ENCODE measurements at places on chromosomes 11 and 22.

GRCh38 chr11:70134490-70134889 lies 56.4 kb downstream of the ANO1 start:
- no peak for DNase-seq

- DNase-seq: no peak
These were observed 29.2 kb downstream of the METTL15 start for GRCh38 chr11:28137366-28137765.

- DNase-seq: no peak
These were observed 77.9 kb upstream of the WNT11 start for GRCh38 chr11:76284161-76284560.

DNA sequence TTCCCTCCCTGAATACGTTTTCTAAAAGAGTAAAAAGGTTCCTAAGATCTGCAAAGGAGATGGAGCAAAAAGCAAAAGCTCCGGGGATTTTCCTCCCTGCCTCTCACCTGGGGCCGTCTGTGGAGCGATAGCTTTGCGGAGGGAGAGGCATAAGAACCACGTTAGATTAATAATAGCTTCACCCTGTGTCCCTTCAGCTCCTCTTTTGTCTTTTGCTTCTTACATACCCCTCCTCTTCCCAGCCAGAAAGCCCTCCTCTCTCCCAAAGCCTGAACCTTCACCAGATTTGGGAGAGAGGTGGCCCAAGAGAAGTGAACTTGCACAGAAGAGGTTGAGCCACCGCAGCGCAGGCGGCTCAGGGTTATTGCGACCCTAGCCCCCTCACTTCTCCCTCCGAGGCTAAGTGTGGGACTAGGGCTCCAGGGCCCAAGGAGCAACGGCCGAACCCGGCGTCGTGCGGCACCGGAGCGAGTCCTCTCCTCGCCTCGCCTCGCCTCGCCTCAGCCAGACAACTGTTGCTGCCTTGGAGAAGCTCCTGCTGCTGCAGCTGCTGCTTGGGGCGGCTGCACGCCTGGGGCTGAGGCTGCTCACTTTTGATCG lies 97.6 kb upstream of the HSD17B12 start:
- no peak for DNase-seq

DNA sequence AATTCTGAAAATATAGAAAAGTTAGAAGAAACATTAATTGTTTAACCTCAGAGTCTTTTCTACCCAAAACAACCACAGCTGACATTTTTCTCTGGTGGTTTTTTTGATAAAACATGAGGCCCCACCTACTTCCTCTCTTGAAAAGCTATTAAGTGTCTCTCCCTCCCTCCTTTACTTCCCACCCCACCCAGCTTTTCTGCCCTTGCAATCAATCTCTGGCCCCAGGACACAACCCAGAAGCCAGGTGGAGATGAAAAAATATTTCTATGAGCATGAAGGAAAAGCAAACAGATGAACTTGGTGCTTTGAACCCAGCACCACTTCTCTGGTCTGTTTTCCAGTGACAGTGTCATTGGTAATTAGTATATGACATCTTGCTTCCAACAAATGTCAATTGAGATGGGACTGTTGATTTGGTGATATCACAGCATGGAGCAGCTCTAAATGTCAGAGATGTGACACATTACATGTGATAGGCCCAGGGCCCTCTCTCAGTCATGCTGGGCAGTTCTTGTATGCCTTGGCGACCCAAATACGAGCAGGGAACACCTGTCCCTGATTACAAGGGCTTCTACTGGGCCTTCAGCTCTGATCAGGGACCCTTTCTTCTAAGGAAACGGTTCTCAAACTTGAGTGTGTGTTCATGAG lies 23.9 kb upstream of the TMPRSS13 start:
- no peak for DNase-seq

DNA sequence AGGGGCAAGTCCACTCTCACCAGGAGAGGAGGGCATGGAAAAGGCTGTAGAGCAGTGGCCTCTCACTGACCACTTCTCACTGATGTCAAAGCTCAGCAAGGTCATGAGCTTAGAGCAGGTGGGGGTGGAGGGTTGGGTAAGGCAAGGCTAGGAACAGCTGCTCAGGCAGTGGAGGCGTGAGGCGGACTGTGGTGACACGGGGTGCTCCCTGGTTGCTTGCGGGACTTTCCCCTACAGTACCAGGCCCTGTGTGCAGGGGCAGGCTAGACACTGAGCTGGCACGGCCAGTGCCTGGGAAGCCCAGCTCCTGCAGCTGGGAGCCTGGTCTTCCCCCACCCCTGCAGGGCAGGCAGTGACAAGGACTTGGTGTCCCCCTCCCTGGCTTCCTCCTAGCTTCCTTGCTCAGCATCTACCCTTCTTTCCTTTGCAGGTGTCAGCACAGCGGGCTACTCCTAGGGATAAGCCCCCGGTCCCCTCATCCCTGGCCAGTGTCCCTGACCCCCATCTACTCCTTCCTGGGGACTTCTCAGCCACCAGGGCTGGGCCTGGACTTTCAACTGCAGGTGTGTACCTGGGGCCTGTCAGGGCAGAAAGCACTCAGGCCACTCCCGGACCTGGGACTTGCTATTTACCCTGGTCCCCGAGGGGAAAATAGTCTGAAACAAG lies 45.6 kb downstream of the PISD start:
- no peak for DNase-seq

DNA sequence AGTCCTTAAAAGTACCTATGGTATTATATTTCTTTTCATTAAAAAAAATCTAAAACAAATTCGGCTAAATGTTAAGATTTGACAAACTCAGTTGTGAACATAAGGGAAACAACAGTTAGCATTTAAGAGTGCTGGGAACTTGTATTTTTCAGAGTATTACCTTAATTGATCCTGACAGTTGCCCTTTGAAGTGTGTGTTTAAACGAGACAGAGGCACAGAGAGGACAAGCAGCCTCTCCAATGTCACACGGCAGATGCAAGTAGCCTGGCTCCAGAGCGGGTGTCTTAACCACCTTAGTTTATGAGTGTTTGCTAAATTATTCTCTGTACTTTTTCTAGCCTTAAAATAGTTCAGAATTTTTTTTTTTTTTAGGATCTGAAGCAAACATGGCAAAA lies 80.9 kb downstream of the TIMP3 start:
- no peak for DNase-seq

DNA sequence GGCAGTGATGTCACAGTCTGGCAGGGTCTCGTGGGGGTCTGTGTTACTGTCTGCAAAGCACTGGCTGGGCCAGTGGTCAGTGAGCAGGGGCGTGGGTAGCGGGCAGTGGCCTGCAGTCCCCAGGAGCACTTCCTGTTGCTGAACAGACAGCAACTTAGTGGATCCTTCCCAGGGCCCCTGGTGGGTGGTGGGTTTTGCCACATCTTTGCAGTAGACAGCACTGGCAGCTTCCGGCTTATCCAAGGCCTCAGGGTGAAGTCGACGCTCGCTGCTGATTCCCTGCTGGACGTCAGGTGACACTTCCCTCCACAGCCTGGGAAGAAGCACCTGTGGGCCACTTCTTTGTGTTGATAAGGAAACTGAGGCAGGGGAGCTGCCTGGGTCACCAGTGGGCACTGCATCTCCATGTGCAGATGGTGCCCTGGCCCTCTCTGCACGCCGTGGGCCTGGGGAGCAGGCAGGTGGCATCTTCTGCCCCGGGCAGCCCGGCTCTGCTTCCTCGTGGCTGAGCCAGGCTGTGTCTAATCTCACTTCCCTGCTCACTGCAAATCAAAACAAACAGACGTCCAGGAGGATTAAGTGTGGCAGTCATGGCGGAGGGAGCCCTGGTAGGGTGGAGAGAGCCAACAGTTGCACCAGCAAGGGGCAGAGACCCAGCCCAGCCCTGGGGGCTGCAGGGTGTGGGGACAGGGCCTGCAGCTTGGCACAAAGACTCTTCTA lies 79.8 kb downstream of the KCNQ1 start:
- DNase-seq: no peak

DNA sequence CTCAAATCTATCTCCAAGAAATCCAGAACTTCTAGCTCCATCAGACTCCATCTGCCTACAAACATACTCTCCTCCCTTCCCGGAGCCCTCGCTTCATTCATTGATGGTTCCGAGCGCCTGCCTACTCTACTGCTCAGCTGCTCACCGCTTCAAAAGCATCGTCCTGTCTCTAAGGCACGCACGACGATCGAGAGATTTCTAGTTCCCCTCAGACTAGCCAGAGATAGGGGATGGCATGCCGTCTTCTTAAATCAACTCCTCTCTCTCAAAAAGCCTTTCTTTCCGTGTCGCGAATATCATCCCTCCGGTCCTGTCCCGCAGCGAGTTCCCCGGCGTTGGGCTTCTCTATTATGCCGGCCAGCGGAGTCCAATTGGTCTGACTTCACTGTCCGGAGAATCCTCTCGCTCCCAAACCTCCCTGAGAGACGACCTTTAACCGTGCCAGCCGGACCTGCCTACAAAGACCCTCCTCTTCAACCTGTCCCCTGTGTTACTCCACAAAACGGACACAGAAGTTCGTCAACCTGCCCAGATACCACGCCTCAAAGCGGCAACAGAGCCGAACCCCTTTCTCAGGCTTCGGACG lies 592 bp downstream of the EEF1G start:
- DNase-seq: no peak

DNA sequence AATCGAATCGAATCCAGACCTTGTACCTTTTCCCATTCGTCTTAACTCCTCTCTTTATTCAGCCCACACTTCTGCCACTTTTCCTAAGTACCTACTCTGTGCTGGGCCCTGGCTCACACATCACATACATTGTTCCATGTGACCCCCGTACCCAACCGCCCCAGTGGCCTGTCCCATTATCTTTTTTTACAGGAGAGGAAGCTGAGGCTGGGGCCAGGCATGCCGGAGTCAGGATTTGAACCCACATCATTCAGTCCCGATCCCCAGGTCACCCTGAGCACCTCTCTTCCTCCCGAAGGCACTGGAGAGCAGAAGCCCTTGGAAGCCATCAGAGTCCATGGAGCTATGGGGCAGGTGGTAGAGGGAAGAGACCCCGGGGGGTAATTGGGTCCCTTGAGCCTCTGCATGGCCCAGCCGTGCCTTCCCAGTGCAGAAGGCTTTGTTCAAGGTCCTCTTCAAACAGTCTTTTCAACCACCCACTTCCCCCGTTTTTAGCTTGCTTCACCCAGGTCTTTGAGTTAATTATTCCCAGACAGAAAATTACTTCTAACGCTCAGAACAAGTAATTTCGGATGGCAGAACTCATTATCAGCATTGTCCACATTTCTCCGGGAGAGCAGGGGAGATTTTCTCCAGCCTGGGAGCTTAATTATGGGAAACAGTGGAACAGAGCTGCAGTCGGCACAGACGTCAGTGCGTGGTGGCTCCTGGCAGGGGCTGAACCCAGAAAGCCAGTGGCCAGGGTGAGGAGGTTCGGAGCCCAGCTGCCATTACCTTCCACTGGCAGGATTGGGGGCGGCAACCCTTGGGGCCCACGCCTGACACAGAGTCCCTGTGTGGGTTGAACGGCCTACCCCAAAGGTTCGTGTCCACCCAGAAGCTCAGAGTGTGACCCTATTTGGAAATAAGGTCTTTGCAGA lies 82.4 kb upstream of the RTL6 start:
- no peak for DNase-seq

DNA sequence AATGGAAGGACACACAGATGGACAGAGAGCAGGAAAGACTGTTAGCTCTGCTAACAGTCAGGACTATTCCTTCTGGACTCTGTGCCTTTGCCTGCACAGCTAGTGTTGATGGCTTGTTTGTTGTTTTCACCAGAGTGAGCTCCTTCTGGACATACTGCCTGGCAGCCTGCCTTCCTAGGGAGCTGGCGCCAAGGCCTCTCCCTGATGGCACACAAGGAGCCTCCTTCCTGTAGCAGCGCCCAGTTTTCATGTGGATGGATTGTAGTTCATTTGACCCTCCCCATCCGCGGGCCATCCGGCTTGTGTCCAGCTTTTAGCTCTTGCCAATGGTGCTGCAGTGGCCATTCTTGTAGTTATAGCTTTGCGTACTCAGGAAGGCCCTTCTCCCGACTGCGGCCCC lies 16.6 kb upstream of the BCR start:
- peak; percentile 32 for DNase-seq

DNA sequence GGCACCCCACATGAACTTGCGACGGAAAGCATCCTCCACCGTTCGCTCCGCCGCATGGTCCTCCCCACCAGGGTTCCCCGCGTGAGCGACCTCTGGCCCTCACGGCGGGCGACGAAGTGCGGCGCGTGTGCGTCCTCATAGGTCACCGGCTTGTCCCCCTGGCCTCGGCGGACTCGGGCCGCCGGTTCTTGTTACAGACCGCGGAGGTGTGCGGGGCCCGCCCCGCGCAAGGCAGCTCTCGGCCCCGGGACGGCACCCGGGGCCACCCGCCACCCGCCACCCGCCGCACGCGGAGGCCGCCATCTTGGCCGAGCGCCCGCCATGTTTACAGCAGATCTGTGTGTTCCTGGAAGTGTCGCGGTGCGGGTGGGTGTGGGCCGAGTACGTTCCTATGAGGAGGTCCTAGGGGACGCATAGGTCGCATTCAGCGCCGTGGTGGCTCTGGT lies 3.5 kb upstream of the IFITM2 start:
- no peak for DNase-seq

- no peak for DNase-seq
These were observed 24.8 kb downstream of the ADAMTS15 start for GRCh38 chr11:130473056-130473794.

- no peak for DNase-seq
These were observed 56.0 kb downstream of the LRRC4C start for GRCh38 chr11:41403458-41403857.

- peak; percentile 12 for DNase-seq
These were observed 699.1 kb downstream of the KCNA4 start for GRCh38 chr11:29317694-29318093.

GRCh38 chr22:49934891-49935557 lies 16.6 kb downstream of the CRELD2 start:
- DNase-seq: no peak

DNA sequence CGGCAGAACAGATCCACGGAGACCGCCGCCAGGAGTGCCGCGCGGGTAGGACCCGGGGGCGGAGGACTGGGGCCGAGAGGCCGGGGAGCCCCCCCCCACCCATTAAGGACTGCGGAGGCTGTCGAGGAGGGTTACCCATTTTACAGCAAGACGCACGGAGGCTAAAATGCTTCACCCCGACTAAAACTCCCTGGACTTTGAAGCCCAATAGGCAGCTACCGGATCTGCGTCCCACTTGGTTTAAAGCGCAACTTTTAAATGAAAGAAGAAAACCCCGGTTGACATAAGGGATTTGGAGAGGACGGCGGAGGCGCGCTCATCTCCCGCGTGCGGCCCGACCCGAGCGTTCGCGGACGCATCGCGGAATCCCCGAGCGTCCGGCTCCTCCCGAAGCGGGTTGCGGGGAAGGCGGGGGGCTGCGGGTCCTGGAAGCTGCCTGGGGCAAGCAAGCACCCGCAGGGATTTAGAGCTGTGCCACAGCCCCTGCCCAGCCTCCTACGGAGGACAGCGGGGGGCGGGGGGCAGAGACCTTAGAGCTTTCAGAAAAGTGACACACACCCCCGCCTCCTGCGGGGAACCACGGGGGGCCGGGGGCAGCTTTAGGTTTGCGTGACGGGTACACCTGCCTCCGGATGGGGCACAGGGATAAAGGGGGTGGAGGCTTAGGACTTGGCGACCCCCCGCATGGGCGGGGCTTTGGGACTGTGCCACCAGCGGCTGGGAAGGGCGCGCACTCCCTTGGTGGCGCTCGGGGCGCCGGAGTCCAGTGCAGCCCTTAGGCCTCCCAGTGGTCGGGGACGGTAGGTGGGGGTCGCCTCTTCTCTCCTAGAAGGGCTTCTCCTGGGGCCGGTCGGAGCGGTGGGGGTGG lies 760 bp upstream of the CELSR1 start:
- DNase-seq: no peak

- DNase-seq: no peak
These were observed 4.3 kb downstream of the IGSF9B start for GRCh38 chr11:133952199-133953190.

GRCh38 chr22:32509045-32509444 lies 34.4 kb downstream of the FBXO7 start:
- DNase-seq: no peak

- no peak for DNase-seq
These were observed 3.0 kb downstream of the OR8D4 start for GRCh38 chr11:123904932-123905331.
